Type B pancreatic cell (in vitro differentiated cells): ENCODE measurements at places on chromosomes 2 and 18. TPM values are rescaled to one million over a fixed set of nuclear protein-coding genes. Genes with fewer than 3 reads are reported as not detected.

DNA sequence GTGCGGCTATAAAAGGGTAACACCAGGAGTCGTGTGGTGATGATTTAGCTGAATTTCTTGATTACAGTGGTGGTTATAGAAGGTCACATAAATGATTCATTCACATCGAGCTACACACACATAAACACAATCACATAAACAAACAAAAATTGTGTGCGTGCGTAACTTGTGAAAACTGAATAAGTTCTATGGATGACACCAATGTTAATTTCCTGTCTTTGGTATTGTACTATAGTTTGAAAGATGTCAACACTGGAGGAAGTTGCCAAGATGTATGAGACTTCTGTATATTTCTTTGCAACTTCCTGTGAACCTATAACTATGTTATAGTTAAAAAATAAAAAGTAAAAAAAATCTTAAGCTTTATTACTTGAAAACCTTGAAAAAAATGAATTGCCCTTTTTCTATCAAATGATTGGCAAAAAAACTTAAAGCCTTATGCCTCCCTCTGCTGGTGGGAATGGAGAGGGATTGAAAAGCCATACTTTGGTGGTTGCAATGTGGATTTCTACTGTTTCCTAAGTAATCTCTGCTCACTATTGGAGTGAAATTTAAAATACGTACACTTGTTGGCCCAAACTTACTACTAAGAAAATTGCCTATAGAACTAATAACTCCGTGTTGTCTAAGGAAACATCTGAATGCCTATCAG, 227.7 kb downstream of the RPIA start:
- no peaks in the 10 kb centered on the region for H3K4me1 ChIP-seq
- H3K4me3 ChIP-seq: no peak overlapping the region
- H3K27ac ChIP-seq: no peak overlapping the region
- no peak for DNase-seq

Gene LRRFIP1
- total RNA-seq: 53.8 and 73.2 TPM in 2 replicates

DNA sequence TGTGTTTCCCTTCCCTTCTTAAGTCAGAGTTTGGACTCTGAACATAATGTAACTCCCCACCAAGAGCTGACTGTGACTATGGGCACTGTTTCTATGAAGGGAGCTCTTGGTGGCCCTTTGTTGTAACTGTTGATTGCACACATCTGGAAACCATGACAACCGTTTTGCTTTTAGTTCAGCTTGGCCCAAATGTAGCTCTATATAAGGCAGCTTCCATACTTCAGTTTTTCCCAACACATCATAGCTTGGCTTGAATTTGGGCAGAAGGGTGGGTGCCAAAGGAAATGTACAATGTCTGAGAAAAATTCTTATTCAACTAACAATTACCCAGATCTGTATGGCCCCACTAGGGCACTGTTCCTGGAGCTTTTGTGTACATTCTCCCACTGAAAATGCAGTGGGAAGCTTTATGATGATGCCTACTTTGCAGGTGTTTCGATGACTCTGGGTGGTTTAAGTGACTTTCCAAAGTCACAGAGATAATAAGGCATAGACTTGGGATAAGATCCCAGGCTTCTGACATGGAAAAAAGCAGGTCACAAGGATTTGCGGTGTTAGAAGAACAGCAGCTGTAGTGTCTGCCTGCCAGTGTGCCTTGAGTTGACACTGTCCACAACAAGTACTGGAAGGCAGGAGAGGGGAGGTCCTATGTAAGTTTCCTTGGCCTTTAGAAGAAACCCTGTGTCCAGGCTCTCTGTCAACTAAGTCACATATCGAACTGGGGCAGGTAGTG, 2.4 kb upstream of the CETN1 start:
- DNase-seq: no peak
- no peak overlapping the region for H3K27ac ChIP-seq
- no peaks in the 10 kb centered on the region for H3K27me3 ChIP-seq
- H3K36me3 ChIP-seq: no peaks in the 10 kb centered on the region
- peaks cover 17% of the 10 kb centered on the region for H3K4me1 ChIP-seq

- peaks cover 55% of the 10 kb centered on the region for H3K4me1 ChIP-seq
- no peaks in the 10 kb centered on the region for H3K27me3 ChIP-seq
- peaks cover 3% of the 10 kb centered on the region for H3K36me3 ChIP-seq
- DNase-seq: no peak
- H3K4me3 ChIP-seq: no peak overlapping the region
- no peak overlapping the region for H3K27ac ChIP-seq
Observed at GRCh38 chr2:127096718-127097470, 10.1 kb downstream of the BIN1 start.

Gene FAHD2A
- 23.4 and 39.2 TPM in 2 replicates for total RNA-seq

GRCh38 chr18:59272891-59273758, at the start of gene RAX:
Gene RAX (minus strand): TSS chr18:59273454. CDS start chr18:59273206, 248 bp downstream.
- peaks cover 4% of the 10 kb centered on the region for H3K36me3 ChIP-seq
- H3K27ac ChIP-seq: no peak within 1 kb of the TSS
- no peak for DNase-seq
- peaks cover 89% of the 10 kb centered on the region for H3K27me3 ChIP-seq

GRCh38 chr2:47070920-47071824, 83.9 kb downstream of the STPG4 start:
- no peaks in the 10 kb centered on the region for H3K27me3 ChIP-seq
- peaks cover 3% of the 10 kb centered on the region for H3K36me3 ChIP-seq
- H3K4me1 ChIP-seq: peaks cover 35% of the 10 kb centered on the region
- no peak for DNase-seq
- peak overlapping the region; percentile 91 for H3K27ac ChIP-seq

- H3K36me3 ChIP-seq: peaks cover 14% of the 10 kb centered on the region
- H3K4me3 ChIP-seq: no peak overlapping the region
- H3K27me3 ChIP-seq: no peaks in the 10 kb centered on the region
- DNase-seq: no peak
- peak overlapping the region; percentile 34 for H3K27ac ChIP-seq
Observed at GRCh38 chr2:168529900-168530561, 74.0 kb downstream of the CERS6 start.

DNA sequence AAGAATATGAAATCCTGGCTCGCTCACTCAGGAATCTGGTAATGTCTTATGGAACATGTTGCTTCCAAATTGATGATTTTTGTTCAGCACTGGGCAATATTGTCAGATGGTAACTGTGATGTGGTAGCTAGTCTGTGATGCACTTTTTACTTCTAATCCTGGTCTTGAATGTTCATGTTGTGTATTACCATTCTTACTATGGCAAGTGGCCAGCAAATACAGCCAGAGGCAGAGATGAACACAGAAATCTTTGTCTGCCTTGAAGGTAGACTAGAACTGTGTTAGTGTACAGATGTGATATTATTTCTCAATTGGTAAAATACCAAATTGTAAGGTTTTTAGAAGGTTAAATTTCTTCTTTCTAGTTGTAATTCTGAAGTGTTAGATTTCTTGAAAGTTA, 83.3 kb downstream of the UBE2E3 start:
- H3K27ac ChIP-seq: no peak overlapping the region
- no peaks in the 10 kb centered on the region for H3K4me1 ChIP-seq
- peaks cover 22% of the 10 kb centered on the region for H3K36me3 ChIP-seq
- H3K4me3 ChIP-seq: no peak overlapping the region
- DNase-seq: no peak

GRCh38 chr2:83364264-83364663, 1094.8 kb downstream of the SUCLG1 start:
- H3K27ac ChIP-seq: no peak overlapping the region
- DNase-seq: no peak
- H3K36me3 ChIP-seq: no peaks in the 10 kb centered on the region
- H3K4me1 ChIP-seq: no peaks in the 10 kb centered on the region
- H3K27me3 ChIP-seq: no peaks in the 10 kb centered on the region
- no peak overlapping the region for H3K4me3 ChIP-seq

Gene TEX44
- not detected in 2 replicates for total RNA-seq

Gene ACVR1C
- 17.1 and 27.9 TPM in 2 replicates for total RNA-seq

Gene SLC9A2
- total RNA-seq: 6.3 and 10.0 TPM in 2 replicates

DNA sequence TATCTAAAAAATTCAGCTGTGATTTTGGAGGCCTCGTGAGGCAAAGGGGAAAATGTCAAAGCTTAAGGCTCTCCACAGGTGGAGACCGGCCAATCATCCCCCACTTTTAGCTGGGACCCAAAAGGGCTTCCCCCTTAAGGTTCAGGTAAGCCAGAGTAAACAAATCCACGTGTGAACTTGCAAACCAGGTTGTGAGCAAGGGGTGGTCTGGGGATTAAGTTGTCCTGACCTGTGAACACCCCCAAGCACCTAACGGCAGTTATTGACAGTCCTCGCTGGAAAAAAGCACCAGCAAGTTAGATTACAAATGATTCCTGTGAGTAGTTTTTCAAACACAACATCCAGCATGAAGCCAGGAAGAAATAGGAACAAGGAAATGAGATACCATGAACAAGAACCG, 42.9 kb downstream of the MYO7B start:
- no peak overlapping the region for H3K4me3 ChIP-seq
- DNase-seq: peak; percentile 39
- H3K27ac ChIP-seq: no peak overlapping the region
- peaks cover 14% of the 10 kb centered on the region for H3K27me3 ChIP-seq
- no peaks in the 10 kb centered on the region for H3K36me3 ChIP-seq

Gene SERPINB10
- not detected in 2 replicates for total RNA-seq

DNA sequence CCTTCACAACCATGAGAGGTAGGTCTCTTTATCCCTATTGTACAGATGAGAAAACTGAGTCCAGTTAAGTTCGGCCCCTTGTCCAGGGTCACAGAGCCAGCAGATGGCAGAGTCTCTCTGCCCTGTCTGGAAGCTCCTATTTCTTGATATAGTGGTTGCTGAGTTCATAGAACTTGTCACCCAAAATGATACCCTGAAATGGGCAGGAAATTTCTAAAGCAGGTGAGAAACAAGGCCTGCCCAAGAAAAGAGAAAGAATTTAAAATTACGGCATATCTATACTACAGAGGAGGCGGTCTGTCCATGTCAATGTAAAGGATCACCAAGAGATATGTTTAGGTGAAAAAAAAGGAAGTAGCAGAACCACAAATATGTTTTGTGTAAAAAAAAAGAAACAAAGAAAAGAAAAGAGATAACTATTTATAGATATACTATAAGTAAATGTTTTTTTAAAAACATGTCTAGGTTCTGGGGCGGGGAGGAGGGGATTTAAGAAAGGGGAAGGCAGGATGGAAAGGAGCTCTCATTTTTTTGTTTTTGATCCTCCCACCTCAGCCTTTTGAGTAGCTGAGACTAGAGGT, 39.8 kb downstream of the MYO7B start:
- no peak for DNase-seq
- no peak overlapping the region for H3K4me3 ChIP-seq
- no peaks in the 10 kb centered on the region for H3K4me1 ChIP-seq
- no peak overlapping the region for H3K27ac ChIP-seq
- peaks cover 16% of the 10 kb centered on the region for H3K27me3 ChIP-seq
- H3K36me3 ChIP-seq: no peaks in the 10 kb centered on the region

DNA sequence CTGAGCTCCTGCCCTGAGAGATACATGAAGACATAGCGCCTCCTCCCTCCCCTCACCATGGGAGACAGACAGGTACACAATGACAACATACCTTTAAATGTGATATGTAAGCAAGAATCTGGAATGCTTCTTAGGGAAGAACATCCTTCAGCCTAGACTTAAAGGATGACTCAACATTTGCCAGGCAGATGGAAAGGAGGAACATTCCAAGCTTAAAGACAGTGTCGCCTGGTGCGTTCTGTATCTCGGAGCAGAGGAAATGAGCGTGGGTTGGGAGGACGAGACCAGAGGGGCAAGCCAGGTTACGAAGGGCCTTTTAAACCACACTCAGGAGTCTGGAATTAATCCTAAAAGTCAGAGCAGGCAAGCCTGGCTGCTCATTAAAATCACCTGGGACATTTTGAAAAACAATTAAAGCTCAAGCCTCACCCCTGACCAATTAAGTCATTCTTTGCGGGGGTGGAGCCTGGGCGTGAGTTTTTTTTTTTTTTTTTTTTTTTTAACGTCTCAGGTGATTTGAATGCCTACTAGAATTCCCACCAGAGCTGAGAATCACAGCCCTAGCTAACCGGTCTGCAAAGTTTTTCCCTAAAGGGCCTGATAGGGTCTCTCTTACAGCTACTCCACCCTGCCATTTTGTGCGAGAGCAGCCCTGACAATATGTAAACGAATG, 131.2 kb upstream of the SEC11C start:
- no peak for DNase-seq
- H3K27ac ChIP-seq: peak overlapping the region; percentile 89
- H3K36me3 ChIP-seq: no peaks in the 10 kb centered on the region
- H3K4me1 ChIP-seq: peaks cover 21% of the 10 kb centered on the region
- no peaks in the 10 kb centered on the region for H3K27me3 ChIP-seq
- peak overlapping the region; percentile 70 for H3K4me3 ChIP-seq

DNA sequence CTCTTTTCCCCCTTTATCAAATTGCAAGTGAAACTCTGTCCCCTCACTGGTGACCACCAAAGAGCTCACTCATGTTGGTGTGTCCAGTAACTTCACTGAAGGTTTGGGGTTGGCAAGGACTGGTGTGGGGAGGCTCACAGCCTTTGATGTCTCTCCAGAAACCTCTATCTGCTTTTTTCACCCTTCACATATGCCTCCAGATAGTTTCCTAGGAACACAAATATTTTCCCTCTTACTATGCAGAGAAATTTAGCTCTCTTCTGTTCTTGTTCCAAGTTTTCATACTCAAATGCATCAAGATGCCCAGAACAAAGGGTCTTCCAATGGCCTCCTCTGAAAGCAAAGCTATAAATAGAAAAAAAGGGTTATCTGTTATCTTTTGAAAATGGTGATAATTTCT, 20.7 kb downstream of the DTNA start:
- no peak for DNase-seq
- H3K36me3 ChIP-seq: peaks cover under 1% of the 10 kb centered on the region
- H3K27ac ChIP-seq: no peak overlapping the region
- no peaks in the 10 kb centered on the region for H3K27me3 ChIP-seq

Gene FOSL2
- total RNA-seq: 42.1 and 100 TPM in 2 replicates

DNA sequence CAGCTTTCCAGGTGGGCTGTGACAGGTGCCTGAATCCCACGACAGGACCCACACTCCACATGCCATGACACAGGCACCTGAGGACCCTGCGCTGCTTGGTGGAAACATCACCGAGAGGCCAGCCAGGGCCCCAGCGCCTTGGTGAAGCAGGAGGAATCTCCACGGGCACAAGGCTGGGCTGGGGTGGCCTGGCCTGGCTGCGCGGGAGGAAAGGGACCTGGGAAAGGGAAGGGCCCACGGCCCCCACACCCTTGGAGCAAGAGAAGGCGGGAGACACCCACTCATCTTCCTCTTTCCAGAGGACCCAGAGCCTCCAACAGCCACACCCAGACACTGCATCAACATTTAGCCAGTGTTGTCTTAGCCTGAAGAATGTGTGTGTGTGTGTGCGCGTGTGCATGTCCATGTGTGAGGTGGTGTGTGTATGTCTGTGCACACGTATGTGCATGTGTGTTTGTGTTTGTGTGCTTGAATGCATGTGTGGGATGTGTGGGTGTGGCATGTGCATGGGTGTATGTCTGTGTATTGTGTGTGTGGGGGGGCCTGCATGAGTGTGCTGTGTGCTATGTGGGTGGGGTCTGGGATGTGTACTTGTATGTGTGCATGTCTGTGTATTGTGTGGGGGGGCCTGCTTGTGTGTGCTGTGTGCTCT, 6.3 kb upstream of the OTOS start:
- peaks cover 21% of the 10 kb centered on the region for H3K27me3 ChIP-seq
- no peak overlapping the region for H3K27ac ChIP-seq
- no peak overlapping the region for H3K4me3 ChIP-seq
- H3K4me1 ChIP-seq: no peaks in the 10 kb centered on the region
- no peaks in the 10 kb centered on the region for H3K36me3 ChIP-seq

Gene EFHD1
- 2.5 and 6.0 TPM in 2 replicates for total RNA-seq
